ENCODE measurements at places on chromosomes 11 and 22. TPM values are rescaled to one million over a fixed set of nuclear protein-coding genes. Genes with fewer than 3 reads are reported as not detected.

Gene ART1
- not detected for polyA plus RNA-seq

Gene AGBL2
- 2.0 TPM for polyA plus RNA-seq

DNA sequence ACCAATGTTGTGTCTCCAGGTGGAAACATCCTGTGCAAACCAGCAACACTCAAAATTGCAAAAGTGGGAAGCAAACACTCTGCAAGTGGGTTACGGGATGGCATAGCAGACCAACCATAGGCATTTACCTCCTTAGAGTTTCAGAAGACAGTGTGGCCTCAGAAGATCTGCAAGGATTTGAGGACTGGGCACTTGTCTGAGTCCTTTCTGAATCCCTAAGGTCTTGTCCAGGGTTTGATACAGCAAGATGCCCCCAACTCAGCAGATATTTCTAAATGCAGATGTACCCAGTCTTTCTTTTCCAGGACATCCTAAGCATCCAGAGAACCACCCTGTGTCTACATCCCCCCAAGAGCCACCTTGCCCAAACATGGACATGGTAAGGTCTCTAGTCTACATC is 51.7 kb upstream of the SHANK2 start:
- DNase-seq = no peak
- H3K27me3 ChIP-seq = no peaks in the 10 kb centered on the region
- H3K4me3 ChIP-seq = no peak overlapping the region
- H3K27ac ChIP-seq = no peak overlapping the region
- no peaks in the 10 kb centered on the region for H3K4me1 ChIP-seq

Gene CD3D
- polyA plus RNA-seq = 0.85 TPM

Gene CLDN5
- 211 TPM for polyA plus RNA-seq

GRCh38 chr11:27722953-27723344 is 22.7 kb upstream of the BDNF start:
- H3K27ac ChIP-seq = no peak overlapping the region
- no peaks in the 10 kb centered on the region for H3K27me3 ChIP-seq
- no peaks in the 10 kb centered on the region for H3K36me3 ChIP-seq
- no peak for DNase-seq
- H3K4me1 ChIP-seq = peaks cover 14% of the 10 kb centered on the region

Gene FAM83F
- polyA plus RNA-seq = 0.51 TPM

Gene PRR33
- polyA plus RNA-seq = 0.01 TPM

- H3K4me3 ChIP-seq = no peak overlapping the region
- no peaks in the 10 kb centered on the region for H3K36me3 ChIP-seq
- no peaks in the 10 kb centered on the region for H3K4me1 ChIP-seq
- no peak for DNase-seq
- H3K27ac ChIP-seq = no peak overlapping the region
These were observed 176.4 kb downstream of the DSCAML1 start for GRCh38 chr11:117620659-117621058.

DNA sequence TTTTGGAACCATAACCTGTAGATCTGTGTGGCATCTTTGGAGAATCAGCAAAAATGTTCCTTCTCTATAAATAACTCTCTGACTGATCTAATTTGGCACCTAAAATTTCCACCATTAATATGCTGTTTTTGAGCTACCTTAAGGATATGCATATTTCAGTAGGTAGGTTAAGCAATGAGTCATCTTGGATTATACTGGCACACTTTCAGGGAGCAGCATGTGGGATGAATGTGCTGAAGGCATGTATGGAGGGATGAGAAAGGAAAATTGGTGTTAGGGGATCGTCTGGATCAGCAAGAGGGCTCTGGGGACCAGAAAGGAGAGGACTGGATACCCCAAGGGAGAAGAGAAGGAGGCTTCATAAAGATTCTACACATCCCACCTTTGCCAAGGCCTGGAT is 44.6 kb upstream of the ELF5 start:
- no peaks in the 10 kb centered on the region for H3K4me1 ChIP-seq
- H3K36me3 ChIP-seq = no peaks in the 10 kb centered on the region
- no peaks in the 10 kb centered on the region for H3K27me3 ChIP-seq
- no peak overlapping the region for H3K27ac ChIP-seq
- no peak overlapping the region for H3K4me3 ChIP-seq
- DNase-seq = no peak

DNA sequence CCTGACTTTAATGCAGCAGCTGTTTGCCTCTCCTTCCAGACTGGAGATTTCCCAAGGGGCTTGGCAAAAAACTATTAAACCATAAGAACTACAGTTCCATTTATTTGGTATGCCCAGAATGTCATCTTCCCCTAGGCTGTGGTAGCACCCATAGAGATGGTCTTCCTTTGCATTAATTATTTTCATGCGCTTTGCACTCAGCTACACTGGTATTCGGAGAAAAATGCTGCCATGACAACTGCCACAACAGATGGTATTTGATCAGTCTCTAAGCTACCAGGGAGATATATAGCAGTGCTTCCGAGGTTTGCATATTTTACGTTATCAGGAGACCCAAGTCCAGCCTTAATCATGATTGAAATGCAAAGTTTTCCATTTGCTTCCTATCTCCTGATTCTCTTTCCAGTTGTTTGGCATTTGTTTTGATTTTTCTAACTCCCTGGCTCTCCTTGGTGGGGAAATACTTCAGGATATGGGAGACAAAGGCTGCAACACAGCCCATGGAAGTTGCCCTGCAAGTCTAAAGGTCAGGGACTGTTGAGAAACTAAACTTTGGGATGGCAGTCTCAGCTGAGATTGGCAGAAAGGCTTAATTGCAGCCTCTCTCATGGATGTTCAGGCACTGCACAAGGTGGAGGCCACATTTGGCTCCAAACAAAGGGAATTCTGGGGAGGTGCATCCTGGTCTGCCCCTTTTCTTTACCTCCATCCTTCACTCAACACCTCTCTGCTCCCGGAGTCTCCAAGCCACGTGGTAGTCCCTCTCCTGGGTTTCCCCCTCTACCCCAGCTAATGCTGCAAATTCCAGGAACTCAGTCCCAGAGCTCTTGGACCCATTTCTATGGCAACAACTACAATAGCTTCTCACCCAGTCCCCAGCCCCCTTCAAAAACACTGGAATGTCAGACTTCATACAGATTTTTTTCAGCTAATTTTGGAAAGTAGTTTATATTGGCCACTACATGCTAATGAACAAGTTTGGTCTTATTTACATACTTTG is 151.8 kb downstream of the NAV2 start:
- H3K4me1 ChIP-seq = peaks cover 11% of the 10 kb centered on the region
- no peaks in the 10 kb centered on the region for H3K27me3 ChIP-seq
- no peak overlapping the region for H3K4me3 ChIP-seq
- no peak for DNase-seq

DNA sequence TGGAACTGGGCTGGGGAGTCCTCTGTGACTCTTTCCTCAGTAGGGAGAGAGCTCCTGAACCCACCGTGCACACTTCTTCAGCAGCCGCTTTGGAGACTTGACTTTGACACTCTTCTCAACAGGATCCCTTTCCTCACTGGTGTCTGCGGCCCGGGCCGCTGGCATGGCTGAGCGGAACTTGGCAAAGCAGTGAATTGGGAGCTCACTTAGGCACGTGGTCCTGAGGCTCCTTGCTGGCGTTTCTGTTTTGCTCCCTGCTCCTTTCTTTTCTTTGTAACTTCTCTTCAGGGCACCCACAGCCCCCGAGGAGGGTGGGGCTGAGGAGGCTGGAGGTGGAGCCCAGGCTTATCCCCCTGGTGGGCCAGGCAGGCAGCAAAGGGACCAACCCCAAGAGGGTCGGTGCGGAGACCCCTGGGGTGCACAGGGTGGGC is 8.4 kb upstream of the KCNQ1OT1 start:
- H3K4me1 ChIP-seq = peaks cover 7% of the 10 kb centered on the region
- peak; percentile 68 for DNase-seq
- no peaks in the 10 kb centered on the region for H3K36me3 ChIP-seq
- peak overlapping the region; percentile 85 for H3K27ac ChIP-seq
- no peak overlapping the region for H3K4me3 ChIP-seq
- no peaks in the 10 kb centered on the region for H3K27me3 ChIP-seq

DNA sequence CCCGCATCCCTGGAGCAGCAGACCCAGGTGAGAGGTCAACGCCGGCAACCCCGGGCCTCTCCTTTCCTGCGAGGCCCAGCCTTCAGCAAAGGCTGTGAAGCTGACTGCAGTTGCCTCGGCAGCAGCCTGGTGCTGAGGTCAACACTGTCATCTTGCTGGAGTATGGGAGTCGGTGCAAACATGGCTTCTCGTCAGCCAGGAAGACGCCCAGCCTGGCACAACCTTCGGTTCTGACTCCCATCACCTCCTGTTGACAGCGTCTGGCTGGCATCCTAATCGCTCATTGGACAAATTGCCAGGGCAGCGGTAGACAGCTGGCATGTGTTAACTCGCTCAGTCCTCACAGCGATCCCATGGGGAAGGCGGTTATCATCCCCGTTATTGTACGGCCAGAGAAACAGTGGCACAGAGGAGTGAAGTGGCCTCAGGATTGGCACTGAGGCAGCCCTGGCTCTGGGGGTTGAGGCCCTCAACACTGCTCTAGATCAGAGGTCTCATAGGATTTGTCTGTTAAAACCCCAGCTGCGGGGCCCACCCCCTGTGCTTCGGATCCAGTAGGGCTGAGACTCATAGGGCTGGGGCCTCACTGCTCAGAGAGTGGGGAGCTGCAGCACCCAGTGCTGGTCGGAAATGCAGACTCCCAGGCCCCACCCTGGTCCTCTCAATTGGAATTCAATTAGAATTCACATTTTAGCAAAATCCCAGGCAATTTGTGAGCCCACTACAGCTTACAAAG is 39.3 kb upstream of the TP53I11 start:
- H3K4me3 ChIP-seq = no peak overlapping the region
- DNase-seq = no peak
- no peaks in the 10 kb centered on the region for H3K36me3 ChIP-seq
- H3K27ac ChIP-seq = no peak overlapping the region
- H3K4me1 ChIP-seq = no peaks in the 10 kb centered on the region
- no peaks in the 10 kb centered on the region for H3K27me3 ChIP-seq

Gene KCNJ4
- 0.02 TPM for polyA plus RNA-seq

DNA sequence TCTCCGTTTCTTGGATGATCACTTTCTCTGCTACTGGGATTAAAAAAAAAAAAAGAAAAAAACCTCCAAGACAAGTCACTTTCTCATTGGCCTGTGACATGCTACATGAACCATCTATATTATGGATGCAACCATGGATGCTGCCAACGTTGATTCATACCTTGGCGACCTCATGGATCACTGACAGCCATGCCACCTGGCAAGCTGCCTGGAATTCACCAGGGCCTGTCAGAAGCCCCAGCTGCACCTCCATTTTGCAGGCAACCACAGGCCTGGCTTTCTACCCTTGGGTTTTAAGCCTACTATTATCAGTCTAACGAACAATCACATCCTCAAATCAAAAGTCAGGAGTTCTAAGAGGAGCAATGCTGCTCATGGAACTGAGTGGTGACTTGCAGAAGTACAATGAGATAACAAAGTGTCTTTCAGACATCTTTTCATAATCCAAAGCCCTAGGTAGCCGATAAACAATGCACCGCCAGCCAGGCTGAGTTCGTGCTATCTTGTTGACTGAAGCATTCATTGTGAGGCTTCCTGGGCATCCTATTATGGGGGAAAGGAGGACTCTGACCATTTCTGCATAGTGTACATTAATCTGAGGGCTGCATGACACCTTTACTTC is 48.0 kb upstream of the CADM1 start:
- no peaks in the 10 kb centered on the region for H3K27me3 ChIP-seq
- H3K27ac ChIP-seq = no peak overlapping the region
- no peaks in the 10 kb centered on the region for H3K36me3 ChIP-seq
- H3K4me3 ChIP-seq = no peak overlapping the region
- no peak for DNase-seq
